RPMI8226 (cell line): ENCODE measurements at places on chromosomes 12 and 14.

DNA sequence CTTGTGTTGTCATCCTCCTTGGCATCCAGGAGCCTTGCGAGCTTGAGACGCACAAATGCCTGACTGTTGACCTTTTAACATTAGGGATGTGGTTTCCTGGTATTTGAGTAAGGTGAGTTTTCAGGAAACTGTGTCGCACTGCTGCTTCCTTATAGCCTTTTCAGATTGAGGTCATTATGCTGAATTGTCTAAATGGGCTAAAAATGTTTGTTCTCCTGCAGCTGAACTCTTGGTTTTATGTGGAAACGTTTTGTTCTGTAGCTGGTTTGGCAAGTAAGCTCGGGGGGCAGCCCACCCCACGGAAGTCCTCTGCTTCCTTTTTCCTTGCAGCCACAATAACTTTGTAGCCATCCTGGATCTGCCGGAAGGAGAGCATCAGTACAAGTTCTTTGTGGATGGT, 5.7 kb downstream of the PRKAB1 start:
- no peak for DNase-seq

DNA sequence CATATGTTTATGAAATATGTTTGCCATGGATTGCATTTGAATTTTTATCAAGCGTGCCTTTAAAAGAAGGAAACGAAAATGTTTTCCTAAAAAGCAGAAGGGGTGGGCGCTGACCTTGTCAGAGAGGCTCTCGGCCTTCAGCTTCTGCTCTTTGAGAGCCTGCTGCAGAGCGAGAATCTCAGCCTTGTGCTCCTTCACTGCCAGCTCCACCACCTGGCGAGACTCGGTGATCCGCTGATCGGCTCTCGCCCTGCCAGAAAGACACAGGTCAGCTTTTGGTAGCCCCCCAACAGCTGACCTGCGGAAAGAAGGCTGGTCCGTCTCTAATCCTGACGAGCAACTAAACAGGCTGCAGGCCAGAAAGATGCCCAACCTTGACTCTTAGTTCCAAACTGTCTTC, 62.4 kb downstream of the PRKAB1 start:
- DNase-seq = no peak

GRCh38 chr14:102087762-102088011, 843 bp upstream of the HSP90AA1 start:
- no peak for DNase-seq

DNA sequence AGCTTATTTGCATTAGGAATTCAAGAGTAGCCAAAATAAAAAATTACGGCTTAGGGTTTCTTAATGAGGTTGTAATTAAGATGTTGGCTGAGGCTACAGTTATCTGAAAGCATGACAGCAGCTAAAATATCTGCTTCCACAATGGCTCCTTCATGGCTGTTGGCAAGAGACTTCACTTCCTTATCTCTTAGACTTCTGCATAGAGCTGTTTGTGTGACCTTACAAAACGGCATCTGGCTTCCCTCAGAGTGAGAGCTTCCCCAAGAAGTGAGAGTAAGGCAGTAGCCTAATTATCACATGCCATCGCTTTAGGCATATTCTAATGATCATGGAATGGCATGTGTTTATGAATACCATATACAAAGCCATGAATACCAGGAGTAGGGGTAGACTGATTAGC, 57.6 kb downstream of the CCDC59 start:
- no peak for DNase-seq

- no peak for DNase-seq
These were observed 24.1 kb upstream of the PLEKHG3 start for GRCh38 chr14:64680013-64680713.

DNA sequence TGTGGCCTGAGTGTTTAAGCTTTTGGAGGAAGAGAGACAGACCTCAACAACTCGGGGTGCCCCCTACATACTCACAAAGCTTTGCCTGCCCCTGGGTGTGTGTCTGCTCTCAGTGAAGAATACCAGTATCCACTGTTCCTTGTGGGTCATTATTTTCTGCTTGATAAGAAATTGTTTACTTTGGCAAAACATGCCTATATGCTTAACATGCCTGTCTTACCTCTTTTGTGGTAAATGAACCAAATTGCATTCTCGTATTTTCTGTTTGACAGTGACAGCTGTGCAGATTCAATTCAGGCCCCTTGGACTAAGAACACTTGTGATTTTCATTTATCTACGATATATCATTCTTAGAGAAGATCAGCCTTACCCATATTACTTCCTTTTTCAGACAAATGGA, 50.6 kb upstream of the REP15 start:
- DNase-seq = no peak

GRCh38 chr12:1949771-1950470, 31.5 kb upstream of the CACNA2D4 start:
- DNase-seq = no peak

DNA sequence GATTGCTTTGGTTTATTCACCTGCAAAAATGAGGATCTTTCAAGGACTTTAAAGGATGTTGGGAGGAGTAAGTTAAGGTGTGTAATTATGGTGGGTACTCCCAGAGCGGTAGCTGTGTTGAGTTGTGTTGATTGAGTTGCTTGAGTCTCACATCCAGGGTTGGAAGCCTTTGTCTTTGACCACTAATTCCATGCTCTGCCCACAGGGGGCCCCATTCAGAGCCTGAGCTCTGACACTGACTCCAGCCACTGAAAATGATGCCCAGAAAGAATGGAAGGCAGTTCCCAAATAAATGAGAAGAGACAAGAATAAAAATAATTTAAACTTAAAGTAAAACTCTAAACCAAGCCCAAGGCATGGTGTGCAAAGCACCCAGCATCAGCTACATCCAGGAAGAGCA, 237.4 kb upstream of the PWP1 start:
- peak; percentile 23 for DNase-seq

GRCh38 chr12:47617476-47617875, 88.4 kb downstream of the RPAP3 start:
- no peak for DNase-seq

DNA sequence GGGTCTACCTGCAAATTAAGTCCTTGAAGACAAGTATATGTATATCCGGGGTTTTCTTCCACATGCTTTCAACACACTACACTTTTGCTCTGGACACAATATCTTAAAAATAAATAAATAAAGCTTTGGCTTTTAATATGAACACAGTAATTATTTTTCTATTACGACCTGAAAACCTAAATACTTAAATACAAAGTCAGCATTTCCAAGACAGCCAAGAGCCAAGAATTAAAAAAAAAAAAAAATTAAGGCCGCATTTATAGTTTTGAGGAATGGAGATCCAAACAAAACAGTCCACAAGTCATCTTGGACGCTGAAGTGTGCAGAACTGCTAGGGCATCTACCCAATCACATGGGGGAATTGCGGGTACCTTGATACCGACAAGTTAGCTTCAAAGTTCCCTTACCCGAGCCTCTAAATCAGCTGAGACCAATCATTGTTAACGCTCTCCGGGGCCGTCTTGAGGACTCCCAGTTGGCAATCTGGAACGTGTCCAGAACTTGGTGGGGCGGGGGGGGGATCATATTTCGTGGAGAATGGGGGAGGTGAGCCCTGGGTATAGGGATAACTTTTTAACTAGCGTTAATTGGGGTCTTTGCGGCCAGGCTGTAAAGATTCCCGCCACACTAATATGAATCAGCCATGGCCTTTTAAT, 731 bp upstream of the PCNX4 start:
- DNase-seq = peak; percentile 32

GRCh38 chr12:31650918-31651317, 8.6 kb upstream of the ETFBKMT start:
- no peak for DNase-seq

GRCh38 chr14:90487031-90487430, 90.2 kb downstream of the CALM1 start:
- no peak for DNase-seq

DNA sequence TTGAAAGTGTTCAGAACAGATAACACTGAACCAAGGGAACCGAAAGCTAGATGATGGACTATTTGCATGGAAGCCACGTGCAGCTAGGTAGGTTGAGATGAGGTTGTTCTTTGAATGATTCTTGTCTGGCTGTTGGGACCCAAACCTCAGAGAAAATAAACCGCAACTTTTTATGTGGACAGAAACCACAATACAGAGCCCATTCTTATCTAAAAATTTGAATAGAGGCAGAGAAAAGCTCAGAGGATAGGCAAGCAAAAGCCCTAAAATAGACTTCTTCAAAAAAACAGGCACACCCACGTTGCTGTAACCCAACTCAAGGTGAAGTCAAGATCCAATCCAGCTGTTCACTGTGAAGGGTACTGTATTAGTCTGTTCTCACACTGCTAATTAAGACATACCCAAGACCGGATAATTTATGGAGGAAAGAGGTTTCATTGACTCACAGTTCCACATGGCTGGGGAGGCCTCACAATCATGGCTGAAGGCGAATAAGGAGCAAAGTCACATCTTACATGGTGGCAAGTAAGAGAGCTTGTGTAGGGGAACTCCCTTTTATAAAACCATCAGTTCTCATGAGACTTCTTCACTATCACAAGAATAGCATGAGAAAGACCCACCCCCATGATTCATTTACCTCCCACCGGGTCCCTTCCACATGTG, 353.8 kb downstream of the AACS start:
- DNase-seq = peak; percentile 20

- no peak for DNase-seq
These were observed 820.5 kb upstream of the SEL1L start for GRCh38 chr14:82354126-82354525.

DNA sequence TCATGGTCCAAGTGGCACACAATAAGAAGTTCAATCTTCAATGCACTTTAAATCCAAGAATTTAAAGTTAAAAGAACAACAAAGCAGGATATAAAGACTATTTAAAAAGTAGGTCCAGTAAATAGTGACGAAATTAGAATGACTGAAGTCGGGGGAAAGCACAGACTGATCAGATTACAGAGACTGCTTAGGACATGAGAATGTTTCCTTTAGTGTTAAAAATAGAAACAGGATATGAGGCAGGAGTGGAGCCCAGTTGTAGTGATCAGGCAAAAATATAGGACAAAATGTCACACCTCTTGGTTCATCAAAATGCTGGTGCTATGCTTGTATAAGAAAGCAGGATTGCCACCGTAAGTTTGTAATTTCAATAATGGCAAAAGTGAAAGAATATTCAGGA, 52.2 kb upstream of the CD163 start:
- DNase-seq = no peak

DNA sequence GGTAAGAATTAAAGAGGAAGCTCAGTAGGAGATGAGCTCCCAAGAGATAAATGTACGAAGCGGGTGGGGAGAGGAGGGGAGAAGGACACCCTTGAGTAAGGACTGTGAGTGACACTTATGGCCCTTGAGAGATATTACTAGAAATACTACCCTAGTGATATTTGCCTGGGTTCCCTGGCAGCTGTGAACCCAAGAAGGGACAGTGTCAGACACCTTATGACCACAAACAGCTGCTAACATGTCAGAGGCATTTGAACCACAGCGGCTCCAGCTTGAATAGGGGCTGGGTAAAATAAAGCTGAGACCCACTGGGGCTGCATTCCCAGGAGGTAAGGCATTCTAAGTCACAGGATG, 19.6 kb upstream of the SLC6A12 start:
- no peak for DNase-seq

DNA sequence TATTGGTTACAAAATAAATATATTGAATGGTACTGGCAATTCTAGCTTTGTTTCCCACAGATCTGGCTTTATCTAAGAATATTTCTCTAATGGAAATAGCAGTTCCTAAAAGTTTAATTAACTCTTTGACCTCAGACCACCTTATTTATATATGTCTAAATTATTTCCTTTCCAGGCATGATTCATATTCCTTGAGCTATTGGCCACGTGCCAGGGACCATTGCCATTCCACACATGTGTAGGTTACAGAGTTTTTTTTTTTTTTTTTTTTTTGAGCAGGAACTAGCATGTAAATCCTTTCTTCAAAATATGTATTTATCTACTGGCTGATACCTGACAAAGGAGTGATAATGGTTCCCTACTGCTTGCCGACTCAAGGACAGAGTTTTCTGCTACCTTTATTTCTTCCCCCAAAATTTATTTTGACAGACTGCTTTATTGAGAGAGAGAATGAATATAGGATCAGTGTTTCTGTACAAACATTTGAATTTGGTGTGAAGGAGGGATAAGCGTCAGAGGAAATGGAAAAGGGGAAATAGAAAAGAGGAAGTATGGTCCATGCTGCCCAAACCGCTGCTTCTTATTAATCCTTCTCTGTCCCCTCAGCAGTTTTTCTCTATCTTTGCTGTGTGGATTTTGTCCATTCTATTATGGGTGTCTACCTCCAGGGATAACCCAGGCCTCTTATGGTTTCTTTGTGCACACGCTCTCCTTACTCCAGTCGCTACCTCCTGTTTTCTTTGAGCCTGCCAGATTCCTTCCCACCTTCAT, 36.4 kb downstream of the PDE3A start:
- peak; percentile 44 for DNase-seq

GRCh38 chr14:100830681-100831080, 4.8 kb downstream of the MEG3 start:
- no peak for DNase-seq

DNA sequence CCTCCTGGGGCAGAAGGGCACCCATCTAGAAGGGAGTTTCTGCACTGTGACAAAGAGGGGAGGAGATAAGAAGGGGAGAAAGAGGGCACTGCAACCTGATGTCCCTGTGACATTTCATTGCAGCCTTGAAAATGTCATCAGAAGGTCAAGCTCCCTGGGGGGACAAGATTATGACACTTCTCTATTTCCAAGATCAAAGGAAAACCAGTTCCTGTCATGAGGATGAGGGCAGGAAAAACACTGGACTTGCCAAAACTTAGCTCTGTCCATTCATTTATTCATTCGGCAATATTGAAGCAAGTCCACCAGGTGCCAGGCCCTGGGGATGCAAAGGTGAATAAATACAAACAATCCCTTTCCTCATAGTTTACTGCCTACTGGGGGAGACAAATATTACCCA, 138.4 kb upstream of the CDKN3 start:
- DNase-seq = no peak

- DNase-seq = peak; percentile 45
These were observed 1.8 kb upstream of the TESC start for GRCh38 chr12:117100851-117101673.

GRCh38 chr12:58703866-58704265, 216.4 kb downstream of the LRIG3 start:
- no peak for DNase-seq

DNA sequence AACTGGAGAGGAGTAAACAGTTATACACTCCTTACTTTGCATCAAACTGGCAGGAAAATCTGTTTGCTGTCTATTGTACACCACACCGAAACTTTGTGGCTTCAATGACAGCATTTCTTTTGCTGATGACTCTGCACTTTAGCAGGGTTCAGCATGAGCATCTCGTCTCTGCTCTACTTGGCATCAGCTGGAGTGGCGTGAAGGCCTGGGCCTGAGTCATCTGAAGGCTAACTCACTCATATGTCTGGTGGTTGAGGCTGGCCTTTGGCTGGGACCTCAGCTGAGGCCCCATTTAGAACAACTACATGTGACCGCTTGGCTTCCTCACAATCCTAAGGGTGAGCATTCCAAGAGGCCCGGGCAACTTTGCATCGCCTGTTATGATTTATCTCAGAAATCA, 28.7 kb upstream of the REP15 start:
- peak; percentile 90 for DNase-seq

- no peak for DNase-seq
These were observed 9.6 kb downstream of the BICDL1 start for GRCh38 chr12:119998471-119999245.

- DNase-seq = no peak
These were observed 522.5 kb downstream of the VRK1 start for GRCh38 chr14:97319691-97320090.

- no peak for DNase-seq
These were observed at the start of gene OR4L1 for GRCh38 chr14:20059745-20060144. OR4L1 (plus strand) TSS chr14:20060045; CDS start chr14:20060045, 0 bp downstream.
